ENCODE measurements at places on chromosomes 13 and 19.
A peak's percentile ranks its signal among the peaks of the same experiment; 100 is the strongest.

- no peak for DNase-seq
Measured at GRCh38 chr13:109087916-109088623, 458.7 kb downstream of the MYO16 start.

GRCh38 chr13:91111476-91112200 is 235.8 kb upstream of the MIR17HG start:
- DNase-seq, result no peak

- DNase-seq, result peak; percentile 34
Measured at GRCh38 chr19:7916955-7917266, 2.3 kb downstream of the TGFBR3L start.

DNA sequence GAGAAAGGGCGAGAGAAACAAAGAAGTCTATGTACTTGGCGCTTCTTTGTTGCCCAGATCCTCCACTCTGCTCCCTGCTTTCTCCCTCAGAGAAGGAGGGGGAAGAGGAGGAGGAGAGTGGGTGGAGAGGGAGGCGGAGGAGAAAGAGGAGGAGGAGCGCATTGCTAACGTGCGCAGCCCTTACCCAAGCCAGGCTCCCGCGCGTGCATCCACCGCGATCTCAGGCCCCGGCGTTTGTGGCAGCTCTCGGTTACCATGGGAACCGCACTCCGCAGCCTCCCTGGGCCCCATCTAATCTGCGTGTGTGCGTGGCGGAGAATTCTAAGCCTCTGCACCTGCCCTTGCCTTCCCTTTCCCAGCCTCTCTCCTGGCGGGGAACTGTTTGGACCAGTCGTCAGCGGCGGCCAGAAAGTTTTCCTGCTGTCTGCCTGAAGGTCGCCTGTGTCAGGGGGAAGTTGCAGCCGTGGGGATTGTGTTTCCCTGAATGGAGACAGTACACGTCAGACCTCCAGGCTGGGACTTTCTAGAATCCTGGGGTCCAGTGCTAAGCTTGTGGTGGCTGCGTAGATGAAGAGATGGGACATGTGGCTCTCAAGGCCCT is at the start of gene ERICH6B:
ERICH6B (minus strand) TSS at position 239 of the 601 bp plus-strand sequence. CDS start 18,734 bp downstream, outside the sequence.
- no peak for DNase-seq

DNA sequence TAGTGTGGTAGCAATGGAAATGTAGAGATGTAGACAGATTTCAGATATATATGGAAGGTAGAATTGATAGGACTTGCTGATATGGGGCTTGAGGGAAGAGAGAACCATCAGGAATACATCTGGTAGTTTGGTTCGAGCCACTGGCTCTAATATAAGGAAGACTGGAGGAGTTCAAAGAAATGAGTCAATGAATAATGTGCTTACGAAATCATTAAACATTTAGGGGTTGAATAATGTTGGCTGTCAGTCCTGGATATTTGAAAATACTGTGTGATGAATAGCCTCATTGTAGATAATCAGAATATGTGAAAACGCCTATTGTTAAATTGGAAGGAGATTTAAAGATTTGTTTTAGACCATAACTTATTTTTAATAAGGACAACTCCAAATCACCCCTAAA is 21.6 kb downstream of the SGCG start:
- no peak for DNase-seq

DNA sequence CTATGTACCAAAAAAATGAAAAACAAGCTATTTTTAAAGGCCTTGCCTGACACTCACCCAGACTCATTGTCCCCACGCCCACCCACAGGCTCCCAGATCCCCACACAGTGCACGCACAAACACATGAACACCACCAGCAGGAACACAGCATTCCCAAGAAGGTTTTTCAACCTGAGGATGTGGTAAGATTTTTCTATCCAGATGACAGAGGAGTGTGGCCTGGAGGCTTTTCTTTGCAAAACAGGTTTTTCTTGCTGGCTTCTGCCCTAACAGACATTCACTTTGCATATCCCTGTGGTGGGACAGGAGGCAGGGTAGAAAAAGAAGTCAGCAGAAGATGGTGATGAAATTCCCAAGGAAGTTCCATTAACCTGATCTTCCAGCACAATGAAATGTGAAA is 97.8 kb downstream of the KLF12 start:
- no peak for DNase-seq

- DNase-seq, result no peak
Measured at GRCh38 chr13:100108913-100109507, 20.1 kb downstream of the PCCA start.

GRCh38 chr19:6287269-6287885 is 7.6 kb upstream of the MLLT1 start:
- DNase-seq, result no peak
